ENCODE measurements at places on chromosomes 13 and 19. TPM values are rescaled to one million over a fixed set of nuclear protein-coding genes. Genes with fewer than 3 reads are reported as not detected.

DNA sequence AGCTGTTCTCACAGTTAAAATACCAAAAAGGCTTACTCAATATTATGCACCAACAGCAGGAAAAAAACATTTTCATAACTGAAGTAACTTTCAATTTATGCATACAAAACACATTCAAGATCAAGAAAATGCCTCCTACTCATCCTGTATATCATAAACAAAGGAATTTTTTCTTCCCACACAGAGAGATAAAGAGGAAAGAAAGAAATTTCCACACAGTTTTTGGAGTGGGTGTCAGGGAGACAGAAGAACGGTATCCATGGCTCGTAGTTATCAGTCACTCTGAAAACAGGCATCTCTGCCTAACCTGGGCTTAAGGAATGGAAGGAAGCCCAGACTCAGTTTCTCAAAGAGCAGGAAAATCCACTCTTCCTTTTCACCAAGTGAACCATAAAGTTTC lies 92.4 kb upstream of the SIAH3 start:
- DNase-seq = no peak

DNA sequence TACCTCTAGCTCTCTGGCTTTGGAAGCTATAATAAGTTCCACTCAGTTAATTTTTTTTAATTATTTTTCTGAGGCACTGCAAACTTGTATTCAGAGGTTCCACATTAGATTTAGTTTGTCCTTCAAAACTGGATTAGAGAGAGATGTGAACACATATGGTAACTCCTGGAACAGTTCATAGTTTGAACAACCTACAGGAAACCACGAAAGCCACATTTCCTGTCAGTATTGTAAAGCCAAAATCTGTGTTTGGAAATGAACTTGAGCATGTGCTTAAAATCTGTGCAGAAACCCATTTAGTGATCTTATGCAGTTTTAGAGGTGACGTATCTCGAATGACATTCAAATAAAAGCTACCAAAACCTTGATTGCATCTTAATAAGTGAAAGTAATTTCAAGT lies 1952.0 kb downstream of the OLFM4 start:
- DNase-seq = no peak

GRCh38 chr19:17488593-17489391 lies 18.5 kb downstream of the SLC27A1 start:
- DNase-seq = peak; percentile 81

GRCh38 chr19:41133260-41133659 lies 19.0 kb downstream of the CYP2F1 start:
- no peak for DNase-seq

Gene PRX
- 2.8 TPM for total RNA-seq

DNA sequence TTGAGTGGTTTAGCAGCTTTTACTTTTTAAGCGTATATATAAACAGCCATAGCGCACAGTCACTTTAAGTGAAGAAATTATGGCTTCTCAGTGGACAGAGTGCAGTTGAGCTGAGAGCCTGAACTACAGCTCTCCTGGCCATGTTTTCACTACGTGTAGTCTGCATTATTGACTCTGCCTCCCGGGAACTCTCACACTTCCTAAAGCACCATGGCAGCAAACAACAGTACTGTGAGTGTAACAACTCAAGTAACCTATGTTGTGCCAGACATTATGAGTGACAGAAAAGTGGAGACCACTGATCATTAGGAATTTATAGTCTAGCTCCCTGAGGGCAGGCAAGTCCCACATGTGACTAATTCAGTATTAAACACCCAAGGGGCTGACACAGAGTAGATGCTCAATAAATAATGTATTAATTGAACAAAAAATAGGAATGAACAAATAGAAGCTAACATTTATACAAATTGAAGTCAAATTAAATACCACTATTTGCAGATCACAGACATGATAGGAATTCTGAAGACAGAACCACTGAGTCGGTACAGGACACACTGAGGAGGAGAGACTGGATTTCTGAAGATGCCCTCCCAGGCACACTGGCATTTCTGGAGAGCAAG lies 19.7 kb downstream of the EFNB2 start:
- DNase-seq = no peak

Gene SLC17A7
- total RNA-seq = 1.7 TPM

DNA sequence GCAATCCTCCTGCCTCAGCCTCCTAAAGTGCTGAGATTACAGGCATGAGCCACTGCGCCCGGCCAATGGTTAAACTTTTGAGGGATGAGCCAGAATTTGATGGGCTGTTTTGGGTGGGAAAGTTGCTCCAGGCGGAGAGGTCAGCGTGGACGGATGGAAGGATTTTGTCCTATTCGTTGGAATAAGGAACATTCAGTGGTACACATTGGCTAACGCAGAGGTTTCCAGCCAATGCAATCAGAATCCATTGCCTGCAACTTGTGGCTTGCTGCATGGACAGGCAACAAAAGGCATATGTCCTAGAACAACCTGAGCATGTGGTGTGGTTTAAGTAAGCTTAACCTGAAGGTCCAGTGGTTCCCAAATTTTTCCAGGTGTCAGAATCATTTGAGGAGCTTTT lies 35.5 kb upstream of the C1QTNF9 start:
- no peak for DNase-seq

Gene PCSK4
- total RNA-seq = 0.89 TPM
